ENCODE measurements at places on chromosomes 4 and X.

DNA sequence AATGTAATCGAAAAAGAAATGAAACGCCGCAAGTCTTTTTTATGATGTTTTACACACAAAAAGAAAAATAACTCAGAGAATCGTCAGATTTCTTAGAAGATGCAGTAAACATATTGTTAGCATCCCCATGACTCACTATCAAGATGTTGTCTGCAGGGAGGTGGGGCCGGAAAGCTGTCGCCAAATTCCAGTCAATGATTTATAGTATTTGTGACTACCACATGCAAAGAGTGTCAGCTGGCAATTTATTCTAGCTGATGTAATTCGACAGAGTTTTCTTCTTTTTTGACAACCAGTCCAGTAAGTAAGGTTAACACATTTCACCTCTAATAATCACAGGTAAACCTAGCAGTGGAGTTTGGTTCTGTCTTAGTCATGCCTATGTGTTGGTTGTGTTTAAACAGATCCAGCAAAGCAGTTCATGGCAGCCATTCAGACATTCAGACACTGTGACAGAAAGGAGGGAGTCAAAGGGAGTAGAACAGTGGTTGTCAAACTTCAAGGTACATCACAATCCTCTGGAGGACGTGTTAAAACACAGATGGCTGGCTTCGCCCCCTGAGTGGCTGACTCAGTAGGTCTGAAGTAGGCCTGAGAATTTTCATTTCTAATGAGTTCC is 19.8 kb upstream of the PPP1R2C start:
- peak; percentile 57 for DNase-seq

GRCh38 chr4:38179690-38180377 is 219.6 kb downstream of the PTTG2 start:
- peak; percentile 66 for DNase-seq

GRCh38 chr4:77734928-77735327 is 84.2 kb downstream of the CNOT6L start:
- peak; percentile 28 for DNase-seq

GRCh38 chrX:100643956-100644860 is at the start of gene SRPX2:
Gene SRPX2 (plus strand): TSS chrX:100644199. CDS start chrX:100646323, 2,124 bp downstream.
- peak; percentile 72 for DNase-seq

- DNase-seq, result peak; percentile 45
These were observed 114.8 kb downstream of the REELD1 start for GRCh38 chr4:146329050-146329716.

- no peak for DNase-seq
These were observed at the start of gene GPR143 for GRCh38 chrX:9765737-9766097. Gene GPR143 (minus strand): TSS chrX:9765847. CDS start chrX:9765817, 30 bp downstream.

DNA sequence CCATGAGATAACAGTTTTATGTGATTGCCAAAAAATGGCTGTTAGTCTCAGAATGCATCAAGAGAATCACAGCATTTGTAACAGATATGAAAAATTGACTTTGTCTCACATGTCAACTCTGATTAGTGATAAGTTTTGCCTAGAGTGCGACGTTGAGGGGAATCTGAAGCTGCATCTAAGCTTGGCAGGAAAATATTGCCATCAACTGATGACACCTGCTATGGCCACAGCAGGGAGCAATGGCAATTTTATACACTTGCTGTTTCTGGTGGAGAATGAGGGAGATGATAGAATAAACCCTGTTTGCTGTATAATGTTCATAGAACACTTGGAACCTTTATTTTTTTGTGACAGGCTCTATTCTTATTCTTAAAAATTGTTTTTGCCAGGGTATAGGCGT is 205.4 kb upstream of the GNPDA2 start:
- DNase-seq, result no peak

DNA sequence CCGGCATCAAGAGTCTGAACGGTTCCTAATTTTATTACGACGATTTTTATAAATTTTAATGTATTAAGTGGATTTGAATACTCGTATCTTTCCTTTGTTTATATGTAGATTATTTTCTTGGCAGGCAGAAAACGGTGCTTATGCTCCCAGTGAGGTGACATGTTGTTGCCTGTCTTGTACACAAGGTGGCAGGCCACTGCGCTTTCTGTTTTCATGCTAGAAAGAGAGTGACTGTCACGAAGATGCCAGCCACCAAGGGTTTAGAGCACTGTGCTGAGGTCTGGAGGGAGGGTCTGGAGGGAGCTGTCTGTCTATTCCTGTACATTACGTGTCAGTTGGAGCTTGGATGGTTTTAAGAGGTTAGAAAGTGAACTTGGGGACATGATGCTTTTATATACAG is 87.7 kb downstream of the SHROOM2 start:
- peak; percentile 41 for DNase-seq

DNA sequence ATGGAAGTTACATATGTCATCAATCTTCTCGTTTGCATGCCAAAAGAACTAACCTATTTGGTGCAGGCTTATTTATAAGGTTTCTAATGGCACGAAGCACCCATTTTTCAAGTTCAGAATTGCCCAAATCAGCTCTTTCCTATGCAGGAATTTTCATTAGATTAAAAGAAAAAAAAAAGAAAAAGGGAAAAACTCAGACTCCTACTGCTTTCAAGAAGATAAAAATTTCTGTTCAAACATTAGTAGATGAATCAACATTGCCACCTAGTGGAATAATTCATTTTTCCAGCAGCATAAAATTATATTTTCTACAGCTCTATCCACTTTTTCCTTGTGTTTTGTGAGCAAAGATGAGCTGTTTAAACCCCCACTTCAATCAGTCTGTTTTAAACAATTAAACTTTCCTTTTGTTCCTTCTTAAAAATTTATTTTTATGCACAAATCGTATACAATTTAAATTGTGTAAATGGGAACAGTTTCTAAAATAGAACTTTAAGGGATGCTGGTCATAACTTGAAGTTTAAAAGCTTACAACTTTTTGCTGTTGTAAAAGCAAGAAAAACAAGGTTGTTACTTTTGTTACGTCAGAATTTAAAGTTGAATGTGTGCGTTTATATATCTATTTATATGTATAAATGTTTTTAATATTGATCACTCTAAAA is 309.9 kb downstream of the ARAP2 start:
- no peak for DNase-seq

DNA sequence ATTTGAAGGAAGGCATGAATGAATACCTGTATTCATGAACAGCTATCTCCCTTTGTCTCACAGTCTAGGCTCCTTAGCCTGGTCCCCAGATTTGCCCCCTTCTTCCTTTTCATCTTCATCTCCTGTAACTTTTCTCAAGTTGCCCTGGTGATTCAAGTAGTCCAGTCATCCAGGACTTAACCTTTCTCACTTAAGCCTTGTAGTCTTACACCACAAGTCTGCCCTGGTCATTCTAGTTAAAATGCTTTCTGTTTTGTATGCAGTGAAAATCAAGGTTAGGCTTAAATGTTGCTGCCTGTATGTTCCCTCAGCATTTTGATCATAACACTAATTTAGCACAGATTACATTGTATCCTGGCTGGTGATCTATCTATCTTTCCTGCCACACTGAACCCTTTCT is 58.5 kb upstream of the SLC7A11 start:
- DNase-seq, result no peak

DNA sequence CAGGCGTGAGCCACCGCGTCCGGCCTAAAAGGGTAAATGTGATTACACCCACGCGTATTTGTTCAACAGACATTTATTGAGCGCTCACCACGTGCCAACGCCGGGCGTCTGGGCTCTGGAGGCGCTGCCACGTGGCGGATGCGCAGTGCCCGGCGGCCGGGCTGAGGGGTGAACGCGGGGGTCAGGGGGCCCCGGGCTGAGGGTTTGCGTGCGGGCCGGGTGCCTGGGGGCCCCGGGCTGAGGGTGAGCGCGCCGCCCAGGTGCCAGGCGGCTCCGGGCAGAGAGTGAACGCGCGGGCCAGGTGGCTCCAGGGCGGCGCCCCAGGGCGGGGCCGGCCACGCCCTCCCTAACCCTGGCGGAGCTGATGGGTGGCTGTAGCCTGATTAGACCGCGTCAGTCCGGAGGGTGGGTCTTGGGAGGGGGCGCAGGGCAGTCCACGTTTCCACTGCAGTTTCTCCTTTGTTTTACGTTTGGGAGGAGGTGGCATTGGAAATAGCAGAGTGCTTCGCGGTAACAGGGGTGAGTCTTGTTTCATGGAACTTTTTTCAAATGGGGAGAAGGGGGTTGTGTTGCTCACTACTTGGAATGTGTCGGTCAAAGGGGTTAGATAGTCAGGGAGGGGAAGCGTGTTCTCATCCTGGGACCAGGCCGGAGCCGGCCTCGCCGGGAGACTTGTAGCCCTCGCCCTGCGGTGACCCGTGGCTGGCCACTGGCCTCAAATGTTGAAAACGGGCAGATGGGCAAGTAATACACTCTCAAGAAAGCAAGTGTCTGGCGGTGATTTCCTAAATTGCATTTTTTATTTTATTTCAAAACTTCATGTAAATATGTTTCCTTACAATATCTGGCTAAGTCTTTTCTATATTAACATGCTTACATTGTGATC is at the start of gene ZFP42:
Gene ZFP42 (plus strand): TSS at position 450 of the 886 bp plus-strand sequence. CDS start 7,037 bp downstream, outside the sequence.
- no peak for DNase-seq
